Psoas muscle (tissue), 8 donors: ENCODE measurements at places on chromosomes 2 and 18. TPM values are rescaled to one million over a fixed set of nuclear protein-coding genes. Genes with fewer than 3 reads are reported as not detected.

GRCh38 chr2:98295721-98296414 is 50.4 kb upstream of the CNGA3 start:
- no peak for DNase-seq

- DNase-seq = no peak
Observed at GRCh38 chr18:35495536-35496314, 2.0 kb downstream of the INO80C start.

CD302 gene
- polyA plus RNA-seq = 3.1 TPM

GRCh38 chr2:109270505-109271312 is 141.7 kb downstream of the SH3RF3 start:
- no peak for DNase-seq

DNA sequence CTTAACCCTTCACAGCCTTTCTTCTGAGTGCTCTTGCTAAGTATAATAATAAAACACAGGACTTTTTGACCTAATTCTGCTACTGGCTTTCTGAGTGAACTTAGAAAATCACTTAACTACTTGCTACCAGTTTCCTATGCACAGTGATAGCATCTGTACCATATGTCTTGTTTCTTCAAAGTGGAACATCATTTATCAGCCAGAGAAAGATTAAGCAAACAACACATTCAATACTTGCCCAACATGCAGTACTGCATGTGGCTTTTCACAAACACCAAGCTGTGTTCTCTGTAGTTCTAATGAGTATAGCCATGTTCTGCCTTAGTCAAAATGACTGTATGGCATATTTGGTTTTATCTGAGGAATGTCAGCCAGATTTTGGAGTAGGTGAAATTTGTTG is 1286.6 kb upstream of the ZEB2 start:
- DNase-seq = no peak

GRCh38 chr2:140085674-140086073 is 1305.5 kb upstream of the NXPH2 start:
- no peak for DNase-seq
